ENCODE measurements at places on chromosomes 4 and X.

DNA sequence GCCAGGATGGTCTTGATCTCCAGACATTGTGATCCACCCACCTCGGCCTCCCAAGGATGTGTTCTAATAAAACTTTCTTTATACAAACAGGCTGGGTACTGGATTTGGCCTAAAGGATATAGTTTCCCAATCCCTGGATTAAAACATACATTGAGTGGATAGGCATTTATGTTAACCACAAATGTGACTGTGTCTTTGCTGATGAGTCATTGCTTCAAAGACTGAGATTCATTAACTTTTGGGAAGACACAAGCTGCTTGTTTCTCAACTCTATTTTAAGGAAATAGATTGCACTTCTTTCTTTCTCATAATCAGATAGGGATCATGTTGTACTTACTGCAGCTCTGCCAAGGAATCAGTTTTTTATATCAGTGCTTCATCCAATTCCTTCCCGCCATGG lies 131.3 kb upstream of the AGA start:
- no peak for DNase-seq

- DNase-seq = no peak
Measured at GRCh38 chr4:10093801-10094552, 22.6 kb downstream of the WDR1 start.

- DNase-seq = no peak
Measured at GRCh38 chr4:47786958-47787370, 50.9 kb downstream of the CORIN start.

DNA sequence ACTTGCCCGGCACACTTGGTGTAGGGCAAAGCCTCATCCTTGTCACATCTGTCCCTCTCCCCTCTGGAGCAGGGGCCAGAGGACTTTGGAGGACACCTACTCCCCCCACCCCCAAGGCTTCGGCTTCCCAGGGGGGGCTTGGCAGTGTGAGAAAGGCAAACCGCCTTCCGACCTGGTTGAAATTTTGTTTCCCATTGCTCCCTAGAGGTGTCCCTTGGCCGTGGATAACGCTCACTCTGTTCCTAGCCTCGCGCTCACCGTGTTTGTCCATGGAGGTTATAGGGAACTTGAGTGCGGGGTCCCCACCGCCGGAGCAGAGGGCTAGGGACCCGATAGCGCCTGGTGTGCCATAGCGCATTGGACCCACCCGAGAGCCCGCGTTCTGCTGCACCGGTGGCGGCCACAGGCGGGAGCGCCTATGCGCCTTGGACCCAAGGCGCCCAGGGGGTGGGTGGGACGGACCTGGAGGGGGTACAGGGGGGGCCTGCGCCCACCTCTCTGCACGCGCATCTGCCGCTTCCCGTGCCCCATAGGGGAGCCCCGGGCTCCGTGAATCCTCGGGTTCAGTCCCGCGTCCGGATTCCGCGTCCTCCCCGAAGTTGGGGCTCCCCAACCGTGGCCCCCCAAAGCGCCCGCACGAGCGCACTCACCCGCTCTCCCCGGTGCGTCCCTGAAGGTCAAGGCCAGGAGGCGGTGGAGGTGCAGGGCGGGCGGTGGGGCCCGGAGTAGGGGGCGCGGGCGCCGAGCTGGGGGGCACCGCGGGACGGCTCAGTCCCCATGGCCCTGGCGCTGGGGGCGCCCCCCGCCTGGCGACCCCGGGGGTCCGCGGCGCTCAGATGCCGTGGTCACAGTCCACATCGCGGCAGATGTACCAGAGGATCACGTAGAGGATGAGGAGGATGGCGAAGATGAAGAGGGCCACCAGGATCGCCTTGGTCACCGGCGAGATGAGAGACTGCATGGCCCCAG lies 82.7 kb upstream of the DHRSX start:
- no peak for DNase-seq

GRCh38 chr4:86582410-86582809 lies 11.7 kb upstream of the PTPN13 start:
- DNase-seq = no peak

GRCh38 chr4:100906973-100907372 lies 389.2 kb upstream of the EMCN start:
- no peak for DNase-seq

DNA sequence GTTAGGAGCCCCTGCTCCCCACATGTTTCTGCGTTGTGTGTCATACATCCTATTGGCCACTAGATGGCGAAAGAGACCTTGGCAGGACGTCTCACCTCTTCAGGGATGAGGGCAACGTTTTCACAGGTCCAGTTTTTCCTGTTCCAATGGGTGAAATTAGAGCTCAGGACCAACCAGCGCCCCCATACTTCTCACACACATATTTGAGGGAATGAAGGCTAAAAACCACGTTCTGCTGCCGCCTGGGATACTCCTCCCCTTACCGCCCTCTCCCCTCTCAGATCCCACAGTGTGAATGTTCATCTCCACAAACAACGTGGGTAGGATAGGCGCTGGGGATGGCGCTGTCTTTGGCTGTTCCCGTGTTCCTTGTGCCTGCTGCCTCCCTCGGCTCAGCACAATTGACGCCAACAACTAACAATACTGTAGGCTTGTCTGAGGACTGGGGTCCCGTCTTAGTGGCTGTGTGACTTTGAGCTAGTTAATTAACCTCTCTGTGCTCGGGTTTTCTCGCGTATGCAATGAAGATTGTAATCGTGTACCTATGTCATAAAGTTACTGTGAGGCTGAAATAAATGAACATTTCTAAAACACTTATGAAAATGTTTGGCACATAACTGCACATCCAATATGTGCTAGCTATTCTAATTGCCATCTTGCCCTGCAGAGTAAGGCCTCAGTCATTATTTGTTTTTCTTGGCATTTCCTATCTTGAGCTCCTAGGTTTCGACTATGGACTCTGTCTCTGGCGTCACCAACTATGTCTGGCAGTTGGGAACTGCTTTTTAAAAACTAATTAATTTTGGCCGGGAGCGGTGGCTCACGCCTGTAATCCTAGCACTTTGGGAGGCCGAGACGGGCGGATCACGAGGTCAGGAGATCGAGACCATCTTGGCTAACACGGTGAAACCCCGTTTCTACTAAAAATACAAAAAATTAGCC lies 181.3 kb upstream of the STK26 start:
- DNase-seq = peak; percentile 43

DNA sequence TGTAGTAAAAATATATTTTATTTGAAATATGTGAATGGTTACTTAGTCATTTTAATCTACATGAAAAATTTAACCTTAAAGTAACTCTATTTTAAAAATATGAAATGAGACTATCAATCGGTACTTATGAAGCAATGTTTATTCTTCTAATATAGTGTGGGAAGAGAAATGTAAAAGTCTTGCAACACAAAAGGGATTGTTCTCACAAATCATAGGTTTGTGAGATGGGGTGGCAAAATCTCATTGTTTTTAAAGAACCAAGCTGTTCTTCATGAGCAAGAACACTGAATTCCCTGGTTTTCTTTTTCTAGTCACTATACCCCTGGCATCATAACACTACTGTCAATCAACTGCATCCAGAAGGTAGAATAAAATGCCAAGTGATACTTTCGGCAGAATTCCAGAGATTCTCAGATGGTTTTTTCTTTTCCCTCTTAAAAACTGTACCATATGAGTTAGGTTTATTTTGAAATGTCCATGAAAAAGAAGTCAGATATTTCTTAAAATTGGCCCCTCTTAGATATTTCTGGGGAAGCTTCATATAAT lies 52.2 kb downstream of the SNCA start:
- DNase-seq = no peak

GRCh38 chrX:63514569-63515080 lies 163.5 kb upstream of the SPIN4 start:
- DNase-seq = no peak

- DNase-seq = no peak
Measured at GRCh38 chrX:47776292-47777006, 60.3 kb upstream of the ZNF81 start.

DNA sequence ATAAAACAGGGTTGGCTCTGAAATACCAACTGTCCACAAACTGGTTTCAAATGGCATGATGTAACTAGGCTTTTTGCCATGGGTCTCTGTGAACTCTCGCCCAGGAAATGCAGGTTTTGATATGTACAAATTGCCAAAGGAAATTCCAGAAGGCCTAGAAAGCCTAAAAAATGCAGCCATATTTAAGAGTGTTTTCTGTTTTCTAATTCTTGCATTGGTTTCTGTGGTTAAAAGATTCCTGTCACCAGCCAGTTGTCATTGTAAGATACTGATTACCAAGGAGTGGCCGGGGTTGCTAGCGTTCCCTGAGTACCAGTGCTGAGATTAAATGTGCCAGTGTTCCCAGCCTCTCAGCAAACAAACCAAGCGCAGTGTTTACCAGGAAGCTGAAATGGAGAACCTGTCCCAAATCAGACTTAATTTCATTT lies 53.9 kb upstream of the SORBS2 start:
- no peak for DNase-seq

DNA sequence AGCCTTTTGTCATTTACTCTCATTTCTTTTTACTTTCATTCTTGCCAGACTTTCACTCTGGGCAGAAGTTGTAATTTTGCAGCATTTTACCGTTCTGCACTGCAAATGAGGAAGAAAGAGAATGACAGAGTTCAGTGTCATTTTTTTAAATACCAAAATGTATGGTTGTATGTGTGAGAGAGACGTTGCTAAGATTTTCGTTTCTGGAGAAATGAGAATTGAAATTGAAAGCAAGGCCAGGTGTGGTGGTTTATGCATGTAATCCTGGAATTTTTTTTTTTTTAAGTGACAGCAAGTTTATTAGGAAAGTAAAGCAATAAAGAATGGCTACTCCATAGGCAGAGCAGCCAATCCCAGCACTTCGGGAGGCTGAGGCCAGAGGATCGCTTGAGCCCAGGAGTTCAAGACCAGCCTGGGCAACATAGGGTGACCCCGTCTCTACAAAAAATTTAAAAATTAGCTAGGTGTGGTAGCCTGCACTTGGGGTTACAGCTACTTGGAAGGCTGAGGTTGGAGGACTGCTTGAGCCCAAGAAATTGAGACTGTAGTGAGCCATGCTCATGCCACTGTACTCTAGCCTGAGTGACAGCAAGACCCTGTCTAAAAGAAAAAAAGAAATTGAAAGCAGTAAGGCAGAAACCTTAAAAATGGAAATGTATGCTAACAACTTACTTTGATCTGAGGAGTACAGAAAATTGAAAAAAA lies 12.9 kb downstream of the DCK start:
- no peak for DNase-seq

DNA sequence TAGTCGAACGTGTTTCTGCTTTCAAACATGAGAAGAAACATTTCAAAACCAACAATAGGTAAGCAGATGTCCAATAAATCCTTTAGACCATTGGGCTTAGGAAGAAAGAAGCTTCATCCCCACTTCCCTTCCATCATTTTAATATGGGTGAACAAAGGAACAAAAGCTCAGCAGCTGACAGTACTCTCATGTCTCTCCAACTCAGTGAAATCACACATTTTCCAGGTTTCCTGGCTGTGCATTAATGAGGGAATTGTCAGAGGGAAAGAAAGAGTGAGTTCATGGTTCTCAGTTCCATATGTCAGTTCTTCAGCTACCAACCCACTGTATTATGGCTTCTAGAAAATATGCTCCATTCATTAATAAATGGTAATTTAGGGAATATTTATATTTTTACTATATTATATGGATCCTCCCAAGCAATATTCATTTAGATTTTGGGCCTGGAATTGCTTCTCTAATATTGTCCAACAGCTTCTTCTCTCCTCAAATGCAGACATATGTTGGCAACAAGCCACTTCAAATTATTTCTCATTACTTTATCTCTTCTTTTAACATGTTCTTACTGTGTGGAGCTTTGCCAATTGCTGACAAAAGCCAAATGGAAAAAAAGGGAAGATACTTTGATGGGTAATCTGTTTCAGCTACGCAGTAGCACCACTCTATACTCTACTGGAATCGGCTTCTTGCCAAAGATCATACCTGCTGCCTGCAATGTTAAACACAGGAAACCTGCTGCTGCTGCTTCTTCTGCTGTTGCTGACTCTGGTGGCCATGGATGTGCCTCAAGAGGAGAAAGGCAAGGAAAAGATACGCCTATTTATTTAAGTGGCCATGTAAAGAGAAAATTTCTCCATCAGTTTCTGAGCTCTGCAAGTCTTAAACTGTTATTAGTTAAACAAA lies 1757.6 kb downstream of the ARAP2 start:
- DNase-seq = no peak

GRCh38 chr4:75698162-75698962 lies 25.2 kb upstream of the G3BP2 start:
- no peak for DNase-seq

GRCh38 chr4:169418846-169419245 lies 148.1 kb upstream of the SH3RF1 start:
- DNase-seq = no peak

- DNase-seq = no peak
Measured at GRCh38 chr4:119657111-119657611, 28.6 kb upstream of the PDE5A start.

- DNase-seq = no peak
Measured at GRCh38 chrX:66728818-66729271, 90.0 kb upstream of the EDA2R start.

DNA sequence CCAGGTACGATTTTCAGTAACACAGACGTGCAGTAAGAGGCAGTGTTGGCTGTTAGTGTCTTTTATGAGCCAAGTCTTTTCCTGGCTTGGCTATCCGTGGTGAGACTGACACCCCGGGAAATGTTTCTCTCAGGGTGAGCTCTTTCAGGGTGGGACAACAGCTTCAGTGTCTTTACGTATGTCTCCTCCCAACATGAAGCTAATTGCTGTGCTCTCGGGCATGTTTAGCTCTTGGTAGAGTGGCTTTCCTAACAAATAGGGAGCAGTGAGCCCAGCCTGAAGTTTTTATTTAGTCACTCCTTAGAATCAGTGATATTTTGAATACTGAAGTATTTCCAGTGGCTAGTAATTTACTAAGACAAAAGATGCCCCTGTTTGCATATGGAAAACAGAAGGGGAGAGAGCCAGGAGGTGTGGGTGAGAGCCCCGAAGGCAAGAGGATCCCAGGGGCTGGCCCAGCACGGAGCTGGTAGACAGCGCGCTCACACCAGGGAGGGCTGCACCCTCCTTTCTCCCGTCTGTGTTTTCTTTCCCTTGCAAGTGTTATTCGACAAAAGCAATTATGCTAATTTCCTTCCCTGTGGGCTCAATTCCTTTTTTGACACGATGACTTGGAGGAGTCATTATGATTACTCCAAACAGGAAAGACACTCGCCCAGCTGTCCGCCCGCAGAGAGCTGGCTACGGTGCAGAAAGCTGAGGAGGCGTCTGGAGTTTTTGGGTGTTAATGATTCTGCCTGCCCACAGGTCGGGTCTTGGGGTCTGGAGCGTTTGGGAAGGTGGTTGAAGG lies 47.7 kb downstream of the PDGFRA start:
- DNase-seq = no peak

DNA sequence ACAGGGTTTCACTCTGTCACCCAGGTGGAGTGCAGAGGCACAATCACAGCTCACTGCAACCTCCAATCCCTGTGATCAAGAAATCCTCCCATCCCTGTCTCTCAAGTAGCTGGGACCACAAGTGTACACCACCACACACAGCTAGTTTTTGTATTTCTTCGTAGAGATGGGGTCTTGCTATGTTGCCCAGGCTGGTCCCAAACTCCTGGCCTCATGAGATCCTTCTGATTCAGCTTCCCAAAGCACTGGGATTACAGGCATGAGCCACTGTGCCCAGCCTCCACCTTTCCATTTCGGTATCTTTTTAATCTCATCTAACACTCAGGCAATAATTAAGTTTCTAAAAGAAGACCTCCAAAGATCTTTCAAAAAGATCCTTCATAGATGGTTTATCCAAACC lies 22.9 kb downstream of the ADGRA3 start:
- no peak for DNase-seq

GRCh38 chrX:10104958-10105658 lies 51.7 kb upstream of the CLCN4 start:
- no peak for DNase-seq

- no peak for DNase-seq
Measured at GRCh38 chr4:29711226-29711625, 1008.9 kb upstream of the PCDH7 start.

GRCh38 chr4:178481564-178481963 lies 1039.3 kb upstream of the AGA start:
- DNase-seq = no peak
